Activated CD4-positive, alpha-beta T cell treated with anti-CD3 and anti-CD28 coated beads, Interleukin-2, Interleukin-4, amounts not matched to agents 100 ng/mL and 50 ng/mL, durations not matched to agents 16 hours and 8 hours (primary cell): ENCODE measurements at places on chromosomes 4 and X.

DNA sequence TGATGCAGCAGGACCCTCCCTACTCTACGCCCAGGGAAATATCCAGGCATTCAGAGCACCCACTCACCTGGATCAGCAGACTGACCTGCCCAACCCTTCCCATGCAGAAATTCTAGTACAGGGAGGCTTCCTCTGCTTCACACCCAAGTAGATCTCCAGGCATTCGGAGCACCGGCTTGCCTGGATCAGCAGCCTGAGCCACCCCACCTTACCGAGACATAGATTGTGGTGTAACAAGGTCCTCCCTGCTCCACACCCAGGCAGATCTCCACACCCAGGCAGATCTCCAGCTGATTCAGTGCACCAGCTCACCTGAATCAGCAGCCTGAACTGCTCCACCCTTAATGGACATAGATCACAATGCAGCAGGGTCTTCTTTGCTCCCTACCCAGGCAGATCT lies 215.1 kb upstream of the CPEB2 start:
- DNase-seq: no peak

GRCh38 chr4:155079871-155080270 lies 128.6 kb upstream of the NPY2R start:
- DNase-seq: no peak

GRCh38 chrX:41885724-41886123 lies 37.6 kb downstream of the CASK start:
- no peak for DNase-seq

GRCh38 chr4:143581331-143581946 lies 67.9 kb downstream of the SMARCA5 start:
- no peak for DNase-seq

DNA sequence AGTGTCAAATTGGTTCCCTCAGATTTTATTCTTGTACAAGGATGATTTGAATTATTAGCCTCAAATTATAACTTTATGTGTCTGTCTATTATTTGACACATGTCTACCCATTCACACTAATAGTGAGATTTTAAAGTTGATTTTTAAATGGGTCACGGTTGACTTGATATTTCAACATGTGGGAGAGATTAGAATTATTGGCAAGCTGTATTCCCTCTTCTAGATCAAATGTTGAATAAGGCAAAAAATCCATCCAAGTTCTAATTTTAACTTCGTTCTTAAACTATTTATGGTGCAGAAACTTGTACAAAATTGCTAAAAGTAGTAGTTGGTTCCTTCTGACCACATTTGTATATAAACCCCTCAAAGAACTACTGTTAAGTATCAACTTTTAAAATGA lies 1498.0 kb downstream of the STIM2 start:
- DNase-seq: no peak

DNA sequence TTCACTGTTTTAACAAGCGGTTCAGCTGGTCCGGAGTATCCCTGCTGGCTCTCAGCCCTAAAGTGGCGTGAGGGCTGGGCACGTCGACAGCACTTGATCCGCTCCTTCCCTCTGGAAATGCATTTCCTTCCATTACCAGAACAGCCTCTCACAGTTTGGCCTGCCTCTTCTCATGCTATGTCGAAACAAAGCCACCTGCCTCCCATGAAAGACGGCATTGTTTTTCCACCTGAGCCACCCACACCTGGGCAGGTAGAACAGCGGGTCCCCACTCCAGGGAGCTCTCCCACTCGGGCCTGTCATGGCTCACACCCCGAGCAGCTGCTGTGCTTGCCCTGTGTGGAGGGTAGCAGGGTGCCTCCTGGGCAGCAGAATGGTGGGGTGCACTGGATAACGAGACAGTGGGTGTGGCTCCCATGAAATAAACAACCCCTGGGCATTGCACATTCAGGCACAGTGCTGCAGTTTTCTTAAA lies 86.2 kb downstream of the FHDC1 start:
- no peak for DNase-seq

DNA sequence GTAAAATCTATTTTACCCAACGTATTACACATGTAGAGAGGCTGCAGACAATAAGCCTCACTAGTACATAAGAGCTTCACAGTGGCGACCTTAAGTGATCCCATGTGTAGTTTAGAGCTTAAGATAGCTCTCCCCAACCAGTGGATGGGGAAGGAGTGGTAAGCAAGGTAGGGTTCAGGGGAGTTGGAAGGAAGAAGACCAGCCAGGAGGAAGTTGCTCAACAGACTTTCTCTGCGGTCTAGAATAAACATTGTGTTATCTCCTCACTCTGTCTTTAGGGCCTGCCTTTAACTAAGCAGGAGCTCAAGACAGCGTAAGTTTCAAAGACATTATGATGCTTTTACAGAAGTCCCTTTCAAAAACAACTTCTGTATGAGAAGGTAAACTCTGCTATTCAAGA lies 16.8 kb downstream of the MEPE start:
- DNase-seq: no peak

GRCh38 chr4:187485676-187486075 lies 509.9 kb upstream of the ZFP42 start:
- DNase-seq: no peak

- DNase-seq: peak; percentile 31
Observed at GRCh38 chr4:141771889-141772830, 135.8 kb downstream of the IL15 start.

DNA sequence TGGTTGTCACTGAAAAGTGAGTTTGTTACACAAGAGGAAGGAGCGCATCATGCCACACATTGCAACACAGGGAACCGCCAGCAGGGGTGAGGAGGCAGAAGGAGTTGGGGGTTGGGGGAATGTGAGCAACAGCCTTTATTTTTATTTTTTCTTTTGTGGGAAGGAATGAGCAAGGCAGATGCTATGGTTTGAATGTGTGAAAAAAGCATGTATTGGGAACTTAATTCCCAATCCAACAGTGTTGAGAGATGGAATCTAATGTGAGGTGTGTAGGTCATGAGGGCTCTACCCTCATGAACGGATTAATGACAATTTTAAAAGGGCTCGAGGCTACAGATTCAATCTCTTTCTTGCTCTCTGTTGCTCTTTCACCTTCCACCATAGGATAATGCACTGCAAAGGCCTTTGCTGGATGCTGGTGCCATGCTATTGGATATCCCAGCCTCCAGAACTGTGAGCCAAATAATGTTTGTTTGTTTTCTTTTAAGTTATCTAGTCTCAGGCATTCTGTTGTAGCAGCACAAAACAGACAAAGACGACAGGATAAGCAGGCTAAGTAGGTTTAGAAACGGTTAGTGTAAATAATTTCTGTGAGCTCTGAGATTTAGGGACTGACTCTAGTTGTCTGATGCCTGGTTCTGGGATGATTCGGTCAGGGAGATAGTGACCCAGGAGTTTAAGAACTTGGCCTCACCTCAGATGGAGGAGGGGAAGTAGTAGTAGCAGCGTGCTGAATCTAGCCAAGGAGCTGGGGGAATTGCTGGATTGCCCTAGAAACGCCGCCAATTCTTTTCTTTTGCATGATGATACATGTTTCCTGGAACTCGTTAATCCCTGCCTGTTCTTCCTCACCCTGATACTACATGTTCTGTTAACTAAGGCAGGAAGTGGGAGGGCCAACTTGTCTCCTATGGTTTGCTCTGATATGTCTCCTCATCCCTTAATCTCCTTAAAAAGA lies 156.6 kb upstream of the CTSO start:
- no peak for DNase-seq

DNA sequence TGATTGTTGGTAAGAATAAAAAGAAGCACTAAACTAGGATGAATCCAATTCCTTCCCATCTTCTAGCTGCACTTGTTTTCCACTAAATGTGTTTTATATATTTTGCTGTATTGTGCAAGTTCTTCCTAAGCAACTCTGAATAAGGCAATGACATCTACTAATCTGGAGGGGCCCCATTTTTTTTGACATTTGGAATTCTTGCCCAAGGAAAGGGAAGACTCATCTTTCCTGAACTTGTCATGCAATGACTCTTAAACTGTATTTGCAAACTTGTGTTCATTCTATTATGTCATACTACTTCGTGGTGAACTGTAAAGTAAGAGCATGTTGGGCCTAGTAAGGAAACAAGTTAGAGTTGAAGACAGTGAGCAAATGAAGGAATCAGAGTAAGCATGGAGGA lies 45.9 kb downstream of the FREM3 start:
- no peak for DNase-seq
